ENCODE measurements at places on chromosomes 16 and 17.

GRCh38 chr17:21094298-21094704, 32.5 kb upstream of the DHRS7B start:
- DNase-seq: no peak

GRCh38 chr16:49726155-49726554, 129.8 kb downstream of the ZNF423 start:
- DNase-seq: no peak

GRCh38 chr16:57203451-57203850, 17.3 kb downstream of the RSPRY1 start:
- DNase-seq: no peak

DNA sequence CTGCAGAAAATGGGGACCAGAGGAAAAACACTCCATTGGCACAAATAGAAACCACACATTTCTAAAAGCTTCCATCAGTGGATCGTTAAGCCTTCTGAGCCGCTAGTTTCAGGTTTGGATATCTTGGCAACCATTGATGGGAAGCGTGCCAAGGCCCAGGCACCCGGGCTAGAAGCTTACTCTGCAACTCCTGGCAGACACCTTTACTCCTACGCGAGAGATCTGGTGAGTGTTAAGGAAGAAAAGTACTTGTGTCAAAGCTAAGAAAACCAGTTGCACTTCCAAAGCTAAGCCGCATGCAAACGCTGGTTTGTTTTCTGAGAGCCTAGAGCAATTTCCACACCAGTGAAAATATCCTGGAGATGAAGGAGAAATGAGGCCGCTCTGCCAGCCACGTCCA, 472.4 kb downstream of the PMP22 start:
- DNase-seq: no peak

DNA sequence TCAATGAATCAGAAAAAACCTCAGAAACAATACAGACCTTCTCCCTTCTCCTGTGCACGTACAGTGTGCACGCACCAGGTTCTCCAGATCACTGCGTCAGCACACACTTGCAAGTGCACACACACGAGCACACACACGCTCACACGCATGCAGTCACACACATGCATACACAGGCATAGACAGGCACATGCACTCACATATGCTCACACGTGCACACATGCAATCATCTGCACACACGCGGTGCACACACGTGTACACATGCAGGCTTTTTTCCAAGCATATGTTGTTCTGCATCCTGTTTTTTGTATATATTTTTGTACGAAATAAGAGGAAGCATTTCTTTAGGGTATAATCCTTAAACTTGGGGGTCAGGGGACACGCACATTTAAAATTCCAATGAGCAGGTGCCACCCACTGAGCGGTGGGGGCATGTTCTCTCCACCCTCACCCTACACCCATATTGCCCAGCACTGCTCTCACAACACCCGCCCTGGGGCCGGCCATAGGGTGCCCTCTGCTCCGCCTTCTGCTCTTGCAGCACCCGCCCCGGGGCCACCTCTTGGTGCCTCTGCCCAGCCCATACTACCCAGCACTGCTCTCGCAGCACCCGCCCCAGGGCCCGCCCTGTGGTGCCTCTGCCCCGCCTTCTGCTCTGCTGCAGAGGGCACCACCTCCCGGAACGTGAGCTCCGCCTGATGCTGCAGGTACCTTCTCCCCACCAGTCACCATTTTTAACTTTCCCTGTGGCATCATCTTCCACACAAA, 20.9 kb downstream of the KLHDC4 start:
- DNase-seq: no peak

- DNase-seq: no peak
Measured at GRCh38 chr17:48722915-48723422, at the start of gene PRAC2. Gene PRAC2, plus strand, starts transcription at chr17:48723185. Its CDS starts 1,226 bp downstream, at chr17:48724411.

GRCh38 chr16:76676356-76676755, 399.2 kb downstream of the CNTNAP4 start:
- DNase-seq: no peak

DNA sequence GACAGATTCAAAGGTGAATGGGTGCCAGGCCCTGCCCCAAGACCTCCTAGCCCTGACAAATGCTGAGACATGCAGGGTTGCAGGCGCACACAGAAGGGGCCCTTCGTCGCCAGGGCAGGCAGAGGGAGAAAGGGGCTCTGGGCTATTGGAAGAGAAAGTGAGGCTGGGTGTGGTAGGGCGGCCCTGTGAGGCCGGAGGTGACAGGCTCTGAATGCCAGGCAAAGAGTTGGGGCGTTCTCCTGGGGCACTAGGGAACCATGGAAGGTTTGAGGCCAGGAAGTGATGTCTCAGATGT, 26.4 kb upstream of the NXPH3 start:
- DNase-seq: peak; percentile 62

- no peak for DNase-seq
Measured at GRCh38 chr17:3740611-3741073, 16.9 kb downstream of the HASPIN start.

GRCh38 chr16:72664056-72664508, 383.8 kb downstream of the ZFHX3 start:
- no peak for DNase-seq

DNA sequence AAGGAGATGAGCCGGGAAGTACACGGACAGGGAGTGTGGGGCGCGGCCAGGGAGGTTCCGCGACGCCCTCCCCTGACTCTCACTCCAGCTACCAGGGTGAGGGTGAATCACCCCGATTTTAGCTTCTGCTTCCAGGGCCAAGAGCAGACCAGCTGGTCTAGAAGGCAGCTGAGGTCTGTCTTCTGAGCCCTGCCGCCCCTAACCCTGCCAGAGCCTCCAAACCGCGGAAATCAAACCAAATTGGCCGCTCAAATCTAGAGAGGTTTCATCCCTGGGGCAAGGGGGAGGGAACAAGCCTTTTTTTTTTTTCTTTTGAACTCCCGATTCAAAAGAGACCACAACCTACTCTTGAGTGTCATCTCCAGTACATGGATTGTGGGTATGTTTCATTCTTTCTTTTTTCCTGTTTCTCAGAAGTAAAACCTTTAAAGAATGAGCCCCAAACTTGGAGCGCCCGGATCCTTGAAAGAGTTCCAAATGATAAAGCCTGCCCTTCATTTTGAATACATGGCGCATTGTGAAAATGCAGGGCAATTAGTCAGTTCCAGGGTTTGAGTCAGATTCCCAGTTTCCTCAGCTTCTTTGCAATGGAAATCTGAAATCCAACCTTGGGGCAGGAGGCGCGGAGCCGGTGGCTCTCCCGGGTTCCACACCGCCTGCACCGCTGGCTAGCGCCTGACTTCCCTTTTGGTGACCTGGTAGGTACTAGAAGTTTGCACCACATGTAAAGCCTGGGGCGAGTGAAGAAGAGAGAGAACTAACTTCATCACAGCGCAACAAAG, 16.5 kb upstream of the ZFHX3 start:
- no peak for DNase-seq

DNA sequence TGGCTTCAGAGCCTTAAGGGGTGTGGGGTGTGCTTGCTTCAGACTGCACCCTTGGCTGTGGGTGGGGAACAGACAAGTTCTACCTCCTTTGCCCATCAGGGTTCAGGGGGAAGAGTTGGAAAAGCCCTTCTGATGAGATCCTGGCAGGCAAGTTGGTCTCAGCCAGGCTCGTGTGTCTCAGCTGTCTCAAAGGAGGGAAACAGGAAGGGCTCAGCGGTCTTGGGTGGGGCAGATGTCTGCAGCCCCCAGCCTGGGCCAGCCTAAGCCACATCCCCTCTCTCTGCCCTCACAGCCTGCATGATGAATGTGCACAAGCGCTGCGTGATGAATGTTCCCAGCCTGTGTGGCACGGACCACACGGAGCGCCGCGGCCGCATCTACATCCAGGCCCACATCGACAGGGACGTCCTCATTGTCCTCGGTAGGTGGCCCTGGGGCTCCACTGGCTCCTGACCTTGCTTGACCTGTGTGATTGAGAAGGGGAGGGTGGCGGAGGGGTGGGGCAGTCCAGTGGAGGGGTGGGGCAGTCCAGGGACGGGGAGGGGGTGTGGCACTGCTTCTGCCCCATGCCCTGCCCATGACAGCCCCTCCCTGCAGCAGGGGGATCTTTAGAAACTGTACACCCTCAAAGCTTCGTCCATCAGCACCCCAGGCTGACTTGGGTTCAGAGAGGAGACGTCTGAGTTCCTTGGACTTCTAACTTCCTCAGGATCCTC, 199.5 kb downstream of the PRKCB start:
- DNase-seq: no peak

GRCh38 chr17:82604532-82604931, 43.7 kb downstream of the WDR45B start:
- DNase-seq: no peak

DNA sequence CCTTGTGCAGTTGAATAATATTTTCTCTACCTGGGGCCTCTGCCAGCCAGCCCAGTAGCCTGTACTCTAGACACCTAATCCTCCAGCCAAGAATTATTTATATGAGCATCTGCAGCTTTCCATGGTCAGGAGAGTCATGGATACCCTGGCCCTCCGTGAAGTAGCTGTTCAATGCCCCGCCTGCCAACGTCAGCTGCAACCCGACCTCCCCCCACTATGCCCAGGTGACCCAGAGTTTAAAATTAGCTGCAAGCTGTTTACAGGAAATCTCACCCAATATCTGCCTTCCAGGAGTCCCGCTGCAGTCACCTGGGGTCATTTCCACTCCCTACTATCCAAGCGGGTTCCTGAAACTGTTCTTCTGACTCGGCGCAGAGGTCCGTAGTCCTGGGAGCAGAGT, 12.3 kb downstream of the SDR42E2 start:
- no peak for DNase-seq

GRCh38 chr16:64184156-64184555, 937.7 kb downstream of the CDH11 start:
- no peak for DNase-seq

- DNase-seq: no peak
Measured at GRCh38 chr16:79811541-79811940, 211.0 kb upstream of the MAF start.

GRCh38 chr16:17827313-17827712, 356.6 kb upstream of the XYLT1 start:
- DNase-seq: no peak

DNA sequence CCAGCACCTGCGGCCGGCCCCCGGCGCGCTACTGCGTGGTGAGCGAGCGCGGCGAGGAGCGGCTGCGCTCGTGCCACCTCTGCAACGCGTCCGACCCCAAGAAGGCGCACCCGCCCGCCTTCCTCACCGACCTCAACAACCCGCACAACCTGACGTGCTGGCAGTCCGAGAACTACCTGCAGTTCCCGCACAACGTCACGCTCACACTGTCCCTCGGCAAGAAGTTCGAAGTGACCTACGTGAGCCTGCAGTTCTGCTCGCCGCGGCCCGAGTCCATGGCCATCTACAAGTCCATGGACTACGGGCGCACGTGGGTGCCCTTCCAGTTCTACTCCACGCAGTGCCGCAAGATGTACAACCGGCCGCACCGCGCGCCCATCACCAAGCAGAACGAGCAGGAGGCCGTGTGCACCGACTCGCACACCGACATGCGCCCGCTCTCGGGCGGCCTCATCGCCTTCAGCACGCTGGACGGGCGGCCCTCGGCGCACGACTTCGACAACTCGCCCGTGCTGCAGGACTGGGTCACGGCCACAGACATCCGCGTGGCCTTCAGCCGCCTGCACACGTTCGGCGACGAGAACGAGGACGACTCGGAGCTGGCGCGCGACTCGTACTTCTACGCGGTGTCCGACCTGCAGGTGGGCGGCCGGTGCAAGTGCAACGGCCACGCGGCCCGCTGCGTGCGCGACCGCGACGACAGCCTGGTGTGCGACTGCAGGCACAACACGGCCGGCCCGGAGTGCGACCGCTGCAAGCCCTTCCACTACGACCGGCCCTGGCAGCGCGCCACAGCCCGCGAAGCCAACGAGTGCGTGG, 1.5 kb downstream of the NTN1 start:
- no peak for DNase-seq

GRCh38 chr17:15941781-15942180, 3.1 kb upstream of the ADORA2B start:
- no peak for DNase-seq

GRCh38 chr16:49940464-49941224, 84.4 kb upstream of the CNEP1R1 start:
- peak; percentile 35 for DNase-seq

DNA sequence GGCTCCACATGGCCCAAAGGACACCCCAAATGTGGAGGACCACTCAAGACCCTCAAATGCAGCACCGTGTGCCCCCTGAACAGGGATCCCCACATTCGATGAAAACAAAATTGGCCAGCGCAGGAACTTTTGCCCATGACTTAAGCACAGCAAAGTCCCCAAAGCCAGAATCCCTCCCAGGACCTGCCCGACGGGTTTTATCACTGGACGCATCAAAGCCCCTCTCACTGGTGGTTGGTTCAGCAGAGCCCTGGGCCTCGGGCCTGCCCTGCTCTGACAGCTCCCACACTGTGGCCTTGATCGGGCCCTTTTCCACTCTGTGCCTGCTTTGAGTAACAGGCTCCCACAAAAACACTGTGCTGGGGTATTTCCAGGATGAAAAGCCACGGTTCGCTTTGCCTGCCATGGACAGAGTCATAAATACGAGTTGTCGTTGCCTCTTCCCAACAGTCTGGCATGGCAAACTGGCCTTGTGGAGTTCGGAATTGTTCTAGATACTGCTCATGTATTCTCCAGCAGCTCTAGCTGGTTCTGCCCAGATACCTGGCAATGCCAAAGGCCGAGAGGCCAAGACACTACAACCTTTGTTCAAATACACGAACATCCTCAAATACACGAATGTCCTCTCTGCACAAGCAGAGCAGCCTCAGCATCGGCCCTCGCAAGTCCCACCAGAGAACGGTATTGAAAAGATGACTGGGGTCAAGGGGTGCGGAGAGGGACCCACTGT, 46.4 kb downstream of the TBC1D16 start:
- DNase-seq: no peak

DNA sequence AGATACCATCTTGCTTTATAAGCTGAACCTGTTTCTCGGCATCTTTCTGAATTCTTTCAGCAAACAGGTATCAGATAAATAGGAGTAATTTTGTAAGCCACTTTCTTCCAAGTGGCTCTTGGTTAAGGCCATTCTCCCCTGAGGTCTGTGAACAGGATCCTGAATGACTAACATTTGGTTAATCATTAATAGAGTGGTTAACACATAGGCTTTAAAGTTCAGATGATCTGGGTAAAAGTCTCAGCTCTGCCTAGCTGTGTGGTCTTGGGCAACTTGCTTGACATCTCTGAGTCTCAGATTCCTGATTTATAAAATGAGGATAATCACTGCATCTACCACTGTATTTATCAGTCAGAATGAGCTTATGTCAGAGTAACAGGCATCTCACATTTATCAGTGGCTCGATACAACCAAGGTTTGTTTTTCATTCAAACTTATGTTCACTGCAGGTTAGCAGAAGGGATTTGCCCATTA, 44.4 kb upstream of the ANKFN1 start:
- DNase-seq: no peak

- DNase-seq: no peak
Measured at GRCh38 chr16:11240636-11241473, 15.1 kb downstream of the SOCS1 start.
